Foreskin keratinocyte (primary cell): ENCODE measurements at places on chromosomes 1 and 21.

- DNase-seq, result no peak
These were observed 41.1 kb downstream of the TNFSF18 start for GRCh38 chr1:173009597-173009996.

- peak; percentile 55 for DNase-seq
These were observed 16.3 kb downstream of the PDZK1 start for GRCh38 chr1:145690587-145691558.

GRCh38 chr1:109784551-109785252 is 21.0 kb upstream of the EPS8L3 start:
- no peak for DNase-seq

DNA sequence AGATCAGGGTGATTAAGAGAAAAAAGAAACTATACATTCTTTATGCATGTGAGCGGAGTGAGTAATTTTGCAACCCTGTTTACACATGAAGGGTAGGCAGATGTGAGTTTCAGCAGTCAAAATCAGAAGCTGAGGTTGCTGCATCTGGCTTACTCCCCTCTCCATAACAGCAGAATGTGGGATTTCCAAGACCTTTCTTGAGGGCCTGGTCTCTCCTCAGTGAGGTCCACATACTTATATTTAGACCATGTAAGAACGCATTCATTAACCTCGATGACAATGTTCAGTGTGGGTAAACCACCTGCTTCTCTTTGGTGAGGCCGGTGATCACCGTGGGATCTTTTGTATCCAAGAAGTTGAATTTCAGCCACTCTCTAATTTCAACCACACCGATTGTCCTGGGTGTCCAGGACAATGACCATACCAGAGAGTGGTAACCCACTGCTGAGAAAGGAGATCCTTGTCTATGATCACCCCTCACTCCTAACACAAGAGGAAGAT is 18.7 kb upstream of the RAP1A start:
- DNase-seq, result peak; percentile 52

GRCh38 chr1:48242141-48242736 is 19.7 kb downstream of the SLC5A9 start:
- DNase-seq, result no peak

GRCh38 chr1:219405531-219406331 is 207.2 kb downstream of the ZC3H11B start:
- DNase-seq, result no peak

DNA sequence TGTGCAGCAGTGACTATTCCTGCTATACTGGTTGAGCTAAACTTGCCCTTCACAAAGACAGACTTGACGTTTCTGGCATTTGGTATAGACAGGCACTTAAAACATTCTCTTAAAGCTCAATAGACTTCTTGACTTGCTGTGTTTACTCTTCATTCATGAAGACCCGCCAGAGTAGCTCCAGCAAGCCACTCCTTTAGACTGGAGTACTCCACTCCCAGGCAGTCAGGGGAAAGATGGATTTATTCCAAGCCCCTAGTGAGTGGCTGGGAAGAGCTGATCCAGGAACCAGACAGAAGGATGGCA is 70.7 kb downstream of the EVA1C start:
- DNase-seq, result no peak

GRCh38 chr1:182841368-182841988 is 2.3 kb downstream of the DHX9 start:
- peak; percentile 14 for DNase-seq

GRCh38 chr1:1911350-1912041 is 3.6 kb upstream of the CALML6 start:
- DNase-seq, result no peak

DNA sequence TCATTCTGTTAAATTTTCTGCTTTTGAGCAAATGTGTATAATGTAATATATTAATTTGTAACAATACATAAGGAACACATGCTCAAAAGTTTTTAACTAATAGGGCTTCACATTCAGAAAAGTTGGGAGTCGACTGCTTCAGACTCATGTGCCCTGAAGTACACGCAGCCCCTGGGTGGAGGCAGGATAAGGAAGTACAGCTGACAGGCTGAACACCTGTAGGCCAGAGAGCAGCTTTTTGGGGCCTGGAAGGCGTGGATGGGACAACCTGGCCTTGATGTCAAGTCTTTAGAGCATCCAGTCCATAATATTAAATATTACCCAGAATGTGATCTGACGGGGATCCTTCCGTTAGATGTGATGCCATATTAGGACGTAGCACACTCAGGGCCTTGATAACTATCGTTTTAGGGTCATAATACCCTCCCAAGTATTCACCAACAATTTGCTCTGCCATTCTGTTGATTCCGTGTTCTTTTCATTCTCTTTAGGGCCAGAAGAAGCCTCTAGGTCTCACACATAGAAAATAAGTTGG is 485.2 kb downstream of the SIPA1L2 start:
- DNase-seq, result no peak
